A172 (cell line): ENCODE measurements at places on chromosomes 13 and 19.

DNA sequence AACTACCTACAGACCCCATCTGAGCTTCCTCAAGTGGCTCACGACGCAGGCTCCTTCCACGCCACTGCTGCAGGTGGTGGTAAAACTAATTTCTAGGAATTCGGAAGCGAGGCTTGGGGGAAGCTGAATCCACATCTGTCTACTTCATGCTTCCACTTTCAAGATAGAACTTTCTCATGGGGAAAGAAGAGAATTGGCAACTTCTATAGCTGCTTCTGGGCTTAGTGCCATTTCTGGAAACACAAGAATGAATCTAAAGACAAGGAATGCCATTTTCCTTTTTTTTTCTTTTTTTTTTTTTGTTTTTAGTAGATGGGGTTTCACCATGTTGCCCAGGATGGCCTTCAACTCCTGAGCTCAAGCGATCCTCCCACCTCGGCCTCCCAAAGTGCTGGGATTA lies 2.8 kb upstream of the NLRP12 start:
- no peak for DNase-seq

DNA sequence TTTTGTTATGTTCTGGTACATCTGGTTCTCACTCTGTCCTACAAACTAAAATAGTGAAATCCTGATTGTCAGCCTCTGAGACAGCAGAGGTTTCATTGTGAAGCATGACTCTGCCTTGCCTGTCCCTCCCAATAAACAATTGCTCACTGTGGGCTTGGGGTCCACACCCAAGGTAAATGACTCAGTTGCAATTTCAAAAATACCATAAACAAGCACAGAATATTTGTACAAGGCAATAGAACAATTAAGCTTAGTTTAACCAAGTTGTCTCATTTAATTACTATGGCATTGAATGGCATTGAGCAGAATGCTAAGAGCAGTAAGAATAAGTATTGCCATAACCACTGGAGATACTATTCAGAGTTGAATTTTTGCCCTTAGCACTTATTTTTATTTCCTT lies 353.6 kb downstream of the SPRY2 start:
- no peak for DNase-seq

GRCh38 chr13:40069173-40070044 lies 413.9 kb downstream of the COG6 start:
- peak; percentile 48 for DNase-seq

DNA sequence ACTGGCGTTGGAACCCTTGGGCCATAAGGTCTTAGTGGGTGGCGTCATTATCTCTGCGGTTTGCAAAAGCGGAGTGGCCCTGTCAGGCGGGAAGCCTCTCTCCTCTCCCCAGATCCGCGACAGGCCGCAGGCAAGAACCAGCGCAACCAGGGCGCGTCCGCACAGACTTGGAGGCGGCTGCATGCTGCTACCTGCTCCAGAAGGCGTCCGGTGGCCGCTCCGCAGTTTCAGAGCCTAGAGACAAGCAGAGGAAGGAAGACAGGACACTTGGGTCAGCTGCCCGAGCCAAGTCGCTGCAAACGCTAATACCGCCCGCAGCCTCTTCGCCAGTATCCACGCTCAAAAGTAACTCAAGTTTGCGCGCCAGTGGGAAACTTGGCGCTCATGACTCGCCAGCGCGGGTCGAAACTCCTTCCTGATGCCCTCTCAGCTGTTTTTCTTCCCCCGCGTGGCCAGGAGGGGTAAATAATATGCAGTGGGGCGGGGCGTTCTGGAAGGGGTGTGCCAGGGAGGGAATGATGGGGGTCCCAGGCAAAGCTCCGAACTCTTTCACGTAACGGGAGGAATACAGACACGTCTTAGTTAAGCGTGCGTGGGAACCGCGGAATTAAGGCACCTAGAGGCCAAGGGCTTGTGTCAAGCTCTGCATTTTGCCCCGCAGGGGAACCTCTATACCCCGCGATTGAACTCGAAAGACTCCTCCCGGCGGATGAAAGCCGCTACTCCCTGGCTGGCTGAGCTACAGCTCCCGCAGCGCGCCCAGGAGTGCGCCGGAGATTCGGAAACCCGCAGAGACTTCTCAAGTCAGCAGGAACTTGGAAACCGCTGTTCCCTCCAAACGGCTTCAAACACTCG lies at the start of gene EDNRB:
EDNRB (minus strand) TSS at position 441 of the 855 bp plus-strand sequence; CDS start at position 183, 258 bp downstream.
- DNase-seq, result no peak

DNA sequence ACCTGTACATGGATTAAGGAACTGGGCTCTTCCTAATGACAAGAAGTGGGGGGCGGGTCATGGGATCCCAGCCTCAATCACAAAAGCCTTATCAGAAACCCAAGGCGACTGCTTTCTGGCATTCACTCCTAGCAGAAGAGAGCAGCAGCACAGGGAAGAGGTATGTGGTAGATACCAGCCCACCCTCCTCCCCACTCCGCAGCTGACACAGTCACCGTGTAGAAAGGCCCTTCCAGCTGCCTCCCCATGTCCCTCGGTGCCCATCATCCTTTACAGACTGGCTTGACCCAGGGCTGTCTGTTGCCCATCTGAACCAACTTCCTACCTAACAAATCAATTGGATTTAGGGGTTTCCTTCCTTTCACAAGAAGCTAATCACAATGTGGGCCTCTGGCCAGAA lies 3.1 kb upstream of the DHRS12 start:
- DNase-seq, result no peak

GRCh38 chr19:40567750-40568494 lies 8.8 kb upstream of the SHKBP1 start:
- DNase-seq, result no peak

DNA sequence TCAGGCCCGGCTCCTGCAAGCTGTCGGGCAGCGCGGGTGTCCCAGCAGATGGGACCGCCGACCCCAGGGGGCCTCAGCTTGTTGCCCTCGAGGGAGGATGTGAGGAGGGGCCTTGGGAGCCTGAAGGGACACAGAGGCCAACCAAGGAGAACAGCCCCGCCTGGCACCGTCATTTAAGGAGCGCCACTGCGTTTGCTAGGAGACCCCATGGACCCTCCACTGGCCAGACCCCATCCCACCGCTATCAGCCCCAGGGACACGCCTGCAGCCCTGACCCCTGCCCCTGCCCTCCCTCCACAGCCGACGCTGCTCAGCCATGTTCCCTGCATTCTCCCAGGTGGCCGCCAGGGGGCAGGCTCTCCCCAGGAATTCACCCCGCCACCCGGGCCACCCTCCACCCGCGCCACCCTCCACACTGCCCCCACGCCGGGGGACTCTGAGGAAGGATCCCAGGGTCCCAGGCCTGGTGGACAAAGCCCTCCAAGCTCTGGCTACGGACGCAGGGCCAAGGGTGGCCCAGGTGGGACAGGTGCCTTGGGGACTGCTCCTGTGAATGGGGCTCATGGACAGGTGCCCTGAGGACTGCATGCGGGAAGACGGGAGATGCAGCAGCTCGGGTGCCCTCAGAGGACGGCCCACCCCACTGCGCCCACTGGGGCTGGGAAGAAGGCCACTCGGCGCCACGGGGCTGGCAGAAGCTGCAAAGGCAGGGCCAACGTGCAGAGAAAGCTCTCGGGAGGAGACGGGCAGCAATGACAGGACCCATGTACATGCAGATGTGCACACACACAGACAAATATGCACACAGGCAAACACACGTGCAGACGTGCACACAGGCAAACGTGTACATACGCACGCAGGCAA lies 34.4 kb downstream of the PIP5K1C start:
- DNase-seq, result no peak
